ENCODE measurements at places on chromosomes 13 and 19.

DNA sequence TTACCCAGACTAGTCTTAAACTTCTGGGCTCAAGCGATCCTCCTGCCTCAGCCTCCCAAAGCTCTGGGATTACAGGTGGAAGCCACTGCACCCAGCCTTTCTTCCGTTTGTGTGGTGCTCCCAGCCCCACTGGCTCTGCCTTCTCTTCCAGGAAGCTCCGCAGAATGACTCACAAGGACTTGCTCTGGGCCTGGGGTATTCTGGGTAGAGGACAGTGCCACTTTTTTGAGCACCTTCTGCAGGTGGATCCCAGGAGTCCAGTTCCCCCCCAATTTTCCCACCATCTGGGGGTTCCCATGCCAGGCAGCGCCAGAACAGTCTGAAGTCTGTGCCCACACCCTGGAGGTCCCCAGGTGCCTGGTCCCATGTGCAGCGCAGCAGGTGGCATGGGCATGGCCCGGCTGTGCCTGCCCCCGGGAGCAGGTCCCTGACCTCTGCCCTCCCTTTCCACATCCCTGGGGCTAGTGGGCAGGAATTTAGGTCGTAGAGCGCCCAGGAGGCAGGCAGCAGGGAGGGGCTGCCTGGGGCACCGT is 1.6 kb downstream of the REEP6 start:
- DNase-seq, result no peak

- DNase-seq, result no peak
These were observed 207.5 kb downstream of the ENOX1 start for GRCh38 chr13:43579321-43579720.

GRCh38 chr19:9967326-9967725 is 31.0 kb upstream of the OLFM2 start:
- DNase-seq, result no peak

DNA sequence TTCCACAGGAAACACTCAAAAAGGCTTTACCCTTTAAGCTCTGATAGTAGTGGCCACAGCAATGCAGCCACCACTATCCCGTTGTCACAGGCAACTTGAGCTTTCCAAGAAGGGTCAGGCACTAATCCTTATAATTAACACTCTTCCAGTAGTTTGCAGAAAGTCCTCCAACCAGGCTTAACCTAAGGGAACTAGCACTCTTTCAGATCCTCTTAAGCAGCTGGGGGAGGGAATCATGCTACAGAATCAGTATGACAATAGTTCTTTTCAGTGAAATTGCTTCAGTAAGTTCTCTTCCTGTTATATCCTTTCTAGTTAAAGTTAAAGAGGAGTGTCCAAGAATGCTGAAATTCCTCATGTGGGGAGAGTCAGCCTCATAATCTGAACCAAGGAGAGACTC is 82.2 kb downstream of the TNFSF11 start:
- DNase-seq, result no peak

DNA sequence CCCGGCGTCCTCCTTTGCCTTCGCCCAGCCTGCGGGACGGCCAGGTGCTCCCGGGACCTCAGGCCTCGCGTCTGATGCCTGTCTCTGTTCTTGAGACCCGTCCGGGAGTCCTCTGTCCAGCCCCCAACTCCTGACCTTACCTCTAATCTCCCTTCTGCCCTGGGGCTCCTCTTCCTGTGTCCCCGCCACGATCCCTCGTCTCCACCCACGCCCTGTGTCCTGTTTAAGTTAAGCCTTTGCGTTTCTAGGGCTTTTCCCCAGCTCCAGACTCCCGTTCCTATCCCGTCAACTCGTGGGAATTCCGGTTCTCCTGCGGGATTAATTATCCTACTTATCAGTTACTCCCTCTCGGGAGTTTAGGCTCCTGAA is 686 bp downstream of the LENG8 start:
- no peak for DNase-seq

DNA sequence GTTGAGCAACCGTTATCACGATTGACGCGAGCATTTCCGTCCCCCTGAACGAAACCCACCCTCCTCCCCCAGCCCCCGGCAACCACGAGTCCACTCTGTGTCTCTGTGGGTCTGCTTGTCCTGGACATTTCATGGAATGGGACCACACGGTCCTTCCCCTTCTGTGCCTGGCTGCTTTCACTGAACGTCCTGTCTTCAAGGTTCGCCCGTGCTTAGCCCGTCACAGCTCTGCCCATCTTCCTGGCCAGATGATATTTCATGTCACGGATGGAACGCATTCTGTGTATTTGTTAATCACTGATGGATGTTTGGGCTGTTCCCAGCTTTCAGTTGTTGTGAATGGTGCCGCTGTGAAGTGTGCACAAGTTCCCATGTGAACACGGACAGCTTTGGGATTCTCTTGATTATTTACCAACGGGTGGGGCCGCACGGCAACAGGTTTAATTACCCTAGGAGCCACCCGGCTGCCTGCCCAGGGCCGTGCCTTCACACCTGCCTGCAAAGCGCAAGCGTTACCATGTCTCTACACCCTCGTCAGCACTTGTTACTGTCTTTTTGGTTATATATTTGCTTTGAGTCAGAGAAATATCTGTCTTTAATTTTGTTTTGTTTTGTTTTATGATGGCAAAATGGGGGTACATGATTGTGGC is 42.5 kb downstream of the RASA3 start:
- DNase-seq, result no peak

- no peak for DNase-seq
These were observed 187.9 kb downstream of the KATNAL1 start for GRCh38 chr13:30119476-30119875.

All from T-helper 2 cell (primary cell).